ENCODE measurements at places on chromosomes 6 and 20.

- no peak for DNase-seq
Measured at GRCh38 chr6:169959136-169960002, 207.9 kb downstream of the ERMARD start.

DNA sequence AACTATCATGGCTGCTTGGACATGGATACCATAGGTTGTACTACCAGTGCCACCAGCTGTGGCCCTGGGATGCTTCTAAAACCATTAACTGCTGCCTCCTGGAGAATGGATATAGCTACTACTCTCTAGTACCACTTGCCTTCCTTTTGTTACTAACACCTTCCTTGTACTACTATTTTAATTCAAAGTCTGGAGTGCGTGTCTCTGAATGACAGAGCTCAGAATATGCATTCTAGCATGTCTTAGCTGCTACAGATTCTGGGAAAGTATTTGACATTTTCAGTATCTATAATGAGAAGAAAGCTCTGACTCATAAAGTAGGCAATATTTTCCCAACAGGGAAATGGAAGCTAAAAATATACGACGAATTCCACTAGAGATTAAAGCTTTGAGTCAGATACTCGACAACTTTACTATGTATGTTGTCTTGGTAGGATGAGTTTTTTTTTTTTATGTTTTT lies 112.3 kb downstream of the PFDN4 start:
- peak; percentile 4 for DNase-seq

- peak; percentile 58 for DNase-seq
Measured at GRCh38 chr20:10986586-10986985, 312.8 kb upstream of the JAG1 start.

DNA sequence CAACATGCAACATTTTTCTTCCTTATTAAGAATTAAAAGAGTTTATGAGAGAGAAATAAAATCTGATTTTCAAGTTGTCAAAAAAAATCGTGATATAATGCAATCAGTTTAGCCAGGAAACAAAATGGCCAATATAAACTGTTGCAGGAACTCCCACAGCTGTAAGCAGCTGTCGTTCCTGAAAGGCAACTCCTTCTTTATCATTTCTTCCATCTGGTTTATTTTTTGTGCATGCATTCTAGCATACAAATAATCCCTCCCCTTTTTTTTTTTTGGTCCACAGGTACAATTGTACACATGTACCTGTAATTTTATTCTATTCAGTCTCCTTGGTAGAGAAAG lies 19.7 kb downstream of the TRAF3IP2 start:
- DNase-seq: no peak

DNA sequence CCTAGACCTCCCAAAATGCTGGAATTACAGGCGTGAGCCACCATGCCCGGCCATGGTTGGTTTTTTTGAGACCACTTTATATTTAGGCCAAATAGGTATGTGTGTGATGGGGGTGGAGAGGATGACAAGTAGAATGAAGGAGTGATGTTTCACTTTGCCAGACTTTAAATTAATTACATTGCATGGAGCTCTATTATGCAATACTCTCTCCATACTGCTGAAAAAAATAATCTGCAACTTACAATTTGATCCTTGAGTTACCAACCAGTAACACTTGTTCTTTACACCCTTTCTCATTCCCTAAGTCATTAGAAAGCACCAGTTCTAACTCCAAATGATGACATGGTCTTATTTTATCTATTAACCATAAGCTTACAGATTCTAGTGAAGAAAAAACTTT lies 26.8 kb downstream of the GINM1 start:
- no peak for DNase-seq

- DNase-seq: no peak
Measured at GRCh38 chr6:5285081-5285480, 23.8 kb downstream of the FARS2 start.

- no peak for DNase-seq
Measured at GRCh38 chr6:129866256-129866655, 5.1 kb upstream of the TMEM244 start.

DNA sequence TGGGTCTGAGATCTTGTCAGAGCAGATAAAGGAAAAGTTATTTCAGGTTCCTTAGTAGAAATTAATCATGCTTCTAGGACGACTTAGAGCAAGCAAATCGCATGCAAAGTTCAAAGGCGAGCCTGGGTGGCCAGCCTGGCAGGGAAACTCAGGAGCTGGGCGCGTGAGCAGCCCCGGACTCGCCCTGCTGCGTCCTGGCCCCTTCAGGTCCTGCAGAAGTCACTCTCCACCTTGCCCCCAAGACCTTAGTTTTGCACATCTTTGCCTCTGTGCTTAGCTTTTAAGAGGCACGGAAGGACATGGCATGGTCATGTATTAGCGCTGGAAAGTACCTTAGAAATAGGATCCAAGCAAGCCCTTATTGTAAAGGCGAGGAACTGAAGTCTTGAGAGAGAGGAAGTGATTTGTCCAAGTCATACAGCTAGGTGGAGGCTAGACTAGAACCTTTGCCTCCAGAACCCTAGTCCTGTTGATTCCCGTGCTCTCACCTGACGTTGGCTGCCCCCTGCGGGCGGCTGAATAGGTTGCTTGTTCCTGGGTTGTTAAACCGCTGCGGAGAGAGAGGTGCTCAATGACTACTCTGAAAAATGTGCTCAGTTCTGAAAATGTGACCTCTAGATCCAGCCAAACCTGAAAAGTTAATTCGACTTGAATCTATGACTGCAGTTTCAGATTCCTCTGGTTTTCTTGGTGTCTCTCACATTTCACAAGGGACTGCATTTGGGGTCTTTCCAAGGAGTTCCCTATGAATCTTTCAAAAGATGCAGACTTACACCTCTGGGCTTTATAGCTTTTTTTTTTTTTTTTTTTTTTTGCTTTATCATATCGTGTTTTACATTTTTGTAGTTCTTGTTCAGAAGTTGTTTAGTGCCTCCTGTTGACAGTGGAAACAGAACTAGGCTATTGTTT lies 2.7 kb downstream of the MYB start:
- DNase-seq: peak; percentile 9

DNA sequence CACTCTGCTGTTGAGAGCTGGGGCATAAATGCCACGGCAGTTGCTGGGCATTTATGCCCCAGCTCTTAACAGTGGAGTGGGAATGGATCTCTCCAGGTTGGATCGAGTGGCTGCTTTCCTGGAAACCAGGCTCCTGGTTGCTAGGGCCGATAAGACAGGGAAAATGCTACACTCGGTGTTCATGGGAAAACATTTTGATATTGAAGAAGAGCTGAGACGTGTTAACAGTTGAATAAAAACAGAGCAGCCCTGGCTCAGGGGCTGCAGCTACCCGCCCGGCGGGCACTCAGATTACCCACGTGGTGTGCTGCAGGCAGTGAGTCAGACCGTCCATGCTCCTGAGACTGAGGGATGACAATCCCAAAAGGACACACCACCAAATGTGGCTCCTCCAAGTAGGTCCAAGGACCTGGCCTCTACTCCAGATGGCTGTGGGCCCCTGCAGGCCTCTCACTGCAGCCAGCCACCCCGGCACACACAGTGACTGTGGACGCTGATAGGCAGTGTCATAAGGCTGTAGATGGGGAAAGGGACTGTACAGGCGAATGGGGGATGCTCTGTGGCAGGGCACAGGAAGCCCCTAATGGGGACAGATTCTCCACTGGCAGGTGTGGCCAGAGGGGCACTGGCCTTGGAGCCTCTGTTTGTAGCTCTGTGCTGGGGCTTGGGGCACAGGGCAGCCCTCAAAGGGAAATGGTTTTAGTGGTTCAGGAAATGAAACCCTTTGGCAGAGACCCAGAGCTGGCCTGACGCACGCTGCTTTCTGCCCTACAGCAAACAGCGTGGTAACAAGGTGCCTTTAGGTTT lies 237.8 kb downstream of the LY86 start:
- no peak for DNase-seq

DNA sequence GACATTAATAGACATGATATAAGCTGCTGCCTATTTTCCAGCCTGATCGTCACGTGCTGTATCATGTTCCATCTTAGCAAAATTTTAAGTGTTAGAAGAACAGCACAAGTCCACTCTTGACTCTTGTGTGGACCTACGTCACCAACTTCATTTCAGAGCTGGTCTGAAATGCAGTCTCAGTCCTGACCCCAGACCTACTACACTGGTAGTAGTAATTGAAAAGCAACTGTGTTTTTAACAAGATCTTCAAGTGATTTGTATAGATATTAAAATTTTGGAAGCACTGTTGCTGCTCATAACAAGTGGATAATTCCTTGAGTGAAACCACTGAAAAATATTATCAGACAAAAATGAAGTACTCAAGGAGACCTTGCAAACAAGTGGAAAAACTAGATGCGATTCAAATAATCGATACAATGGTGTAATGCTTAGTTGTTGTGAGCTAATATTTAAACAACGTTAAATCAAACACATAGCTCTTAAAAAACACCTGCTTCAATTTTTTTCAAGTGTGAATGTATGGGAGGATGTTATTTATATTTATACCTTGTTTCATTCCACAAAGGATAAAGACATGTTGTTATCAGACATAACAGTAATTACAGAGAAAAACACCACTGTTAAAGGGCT lies 110.9 kb upstream of the JAG1 start:
- no peak for DNase-seq

DNA sequence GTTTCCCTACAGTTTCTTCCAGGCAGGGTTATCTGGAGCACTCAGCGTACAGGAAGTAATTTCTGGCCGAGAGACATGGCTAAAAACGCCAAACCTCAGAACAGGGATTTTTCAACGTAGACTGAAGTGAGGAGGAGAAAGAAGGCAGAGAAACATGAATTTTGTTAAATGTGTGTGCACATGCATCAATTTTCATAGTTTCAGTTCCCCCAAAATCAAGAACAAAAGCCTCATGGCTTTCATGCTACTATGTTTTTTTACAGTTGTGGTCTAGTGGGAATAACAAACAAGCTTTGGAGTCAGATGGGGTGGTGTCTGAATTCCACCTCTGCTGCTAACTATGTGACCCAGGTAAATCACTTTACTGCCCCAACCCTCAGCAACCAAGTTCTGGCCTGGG lies 4.9 kb downstream of the TOMM34 start:
- no peak for DNase-seq

DNA sequence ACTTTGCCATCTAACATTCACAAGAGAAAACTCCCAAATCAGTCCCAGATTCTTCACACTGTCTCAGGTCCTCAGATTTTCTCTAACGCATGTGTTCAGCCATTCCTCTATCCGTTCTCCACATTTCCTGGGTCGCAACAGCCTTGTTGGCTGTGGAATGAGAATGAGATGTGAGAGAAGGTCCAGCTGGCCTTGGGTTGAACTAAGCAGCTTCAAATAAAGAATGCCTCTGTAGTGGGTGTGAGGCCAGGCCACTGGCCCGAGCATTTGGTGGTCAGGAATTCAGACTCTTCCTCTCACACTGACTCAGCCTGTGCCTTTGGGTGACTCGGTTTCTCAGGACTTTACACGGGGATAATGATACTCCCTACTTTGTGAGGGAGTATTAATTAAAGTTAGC lies 73.8 kb upstream of the CCN6 start:
- peak; percentile 88 for DNase-seq
